Stimulated activated CD4-positive, alpha-beta T cell treated with anti-CD3 and anti-CD28 coated beads, Interleukin-15, amount 100 ng/mL, for 24 hours (primary cell): ENCODE measurements at places on chromosomes 2 and 18.

- no peak for DNase-seq
Observed at GRCh38 chr2:65518751-65519150, 86.4 kb upstream of the SPRED2 start.

GRCh38 chr2:70474256-70474848 is 79.3 kb downstream of the TGFA start:
- DNase-seq: no peak

GRCh38 chr2:74884118-74884762 is 50.3 kb downstream of the HK2 start:
- DNase-seq: no peak

DNA sequence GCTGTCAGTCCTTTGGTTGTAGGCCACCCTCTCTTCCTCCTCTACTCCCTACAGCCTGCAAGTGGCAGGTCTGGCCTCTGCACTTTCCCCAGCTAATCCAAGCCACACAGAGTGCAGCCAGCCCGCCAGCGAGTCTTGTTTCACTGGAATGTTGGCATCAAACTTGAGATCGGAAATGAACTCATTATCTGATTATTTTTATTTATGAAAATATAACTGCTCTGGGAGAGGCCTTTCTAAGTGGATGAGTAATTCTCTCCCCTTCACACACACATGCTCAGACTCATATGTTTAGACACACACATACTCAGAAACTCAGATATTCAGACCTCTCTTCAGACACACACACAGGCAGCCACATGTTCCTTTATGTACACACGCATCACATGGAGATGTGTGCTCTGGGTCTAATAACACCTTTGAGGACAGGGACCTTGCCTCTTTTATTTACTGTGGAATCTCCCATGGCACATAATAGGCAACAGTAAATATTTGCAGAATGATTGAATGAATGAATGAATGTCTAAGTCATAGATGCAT is 151.3 kb downstream of the ZFP36L2 start:
- DNase-seq: no peak
